ENCODE measurements at places on chromosomes 16 and 17.

DNA sequence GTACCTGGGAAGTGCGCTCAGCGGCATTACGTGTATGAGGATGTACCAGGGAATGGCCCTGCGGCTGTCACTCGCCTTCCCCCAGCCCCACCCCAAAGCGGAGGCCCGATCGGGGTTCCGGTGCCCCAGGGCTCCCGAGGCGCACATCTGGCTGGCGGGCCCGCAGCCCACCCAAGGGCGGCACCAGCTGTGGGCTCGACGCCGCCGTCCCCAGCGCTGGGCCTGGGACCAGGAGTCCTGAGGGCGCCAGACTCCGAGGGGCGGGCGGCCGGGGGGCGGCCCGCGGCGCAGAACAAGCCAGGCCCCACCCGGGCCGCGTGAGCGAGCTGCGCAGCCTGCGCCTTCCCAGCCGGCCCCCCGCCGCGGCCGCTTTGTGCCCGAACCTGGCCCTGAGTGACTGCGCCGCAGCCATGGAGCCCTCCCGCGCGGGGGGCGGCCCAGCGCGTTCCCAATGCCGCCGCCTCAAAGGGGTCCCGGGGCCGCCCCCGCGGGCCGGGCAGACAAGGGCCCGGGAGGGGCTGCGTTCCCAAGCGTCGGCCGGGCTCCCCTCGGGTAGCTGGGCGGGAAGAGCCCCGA lies 17.4 kb downstream of the ZNF423 start:
- DNase-seq = peak; percentile 46

GRCh38 chr16:84247331-84247730 lies 7.5 kb upstream of the KCNG4 start:
- DNase-seq = no peak

DNA sequence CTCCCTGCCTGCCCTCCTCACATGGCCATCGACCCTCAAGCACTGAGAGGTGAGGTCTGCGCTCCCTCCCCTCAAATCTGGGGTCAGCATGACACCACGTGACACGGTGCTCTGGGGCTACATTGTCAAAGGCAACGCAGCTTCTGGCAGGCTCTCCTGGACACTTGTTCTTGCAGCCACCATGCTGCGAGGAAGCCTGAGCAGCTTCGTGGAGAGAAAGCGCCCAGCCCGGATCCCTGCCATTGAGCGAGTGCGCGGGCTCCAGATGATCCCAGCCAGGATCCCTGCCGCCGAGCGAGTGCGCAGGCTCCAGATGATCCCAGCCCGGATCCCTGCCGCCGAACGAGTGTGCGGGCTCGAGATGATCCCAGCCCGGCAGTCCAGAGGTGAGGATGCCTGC lies 70.9 kb upstream of the METRNL start:
- no peak for DNase-seq

GRCh38 chr17:45398800-45399199 lies 33.9 kb downstream of the ARHGAP27 start:
- DNase-seq = no peak

DNA sequence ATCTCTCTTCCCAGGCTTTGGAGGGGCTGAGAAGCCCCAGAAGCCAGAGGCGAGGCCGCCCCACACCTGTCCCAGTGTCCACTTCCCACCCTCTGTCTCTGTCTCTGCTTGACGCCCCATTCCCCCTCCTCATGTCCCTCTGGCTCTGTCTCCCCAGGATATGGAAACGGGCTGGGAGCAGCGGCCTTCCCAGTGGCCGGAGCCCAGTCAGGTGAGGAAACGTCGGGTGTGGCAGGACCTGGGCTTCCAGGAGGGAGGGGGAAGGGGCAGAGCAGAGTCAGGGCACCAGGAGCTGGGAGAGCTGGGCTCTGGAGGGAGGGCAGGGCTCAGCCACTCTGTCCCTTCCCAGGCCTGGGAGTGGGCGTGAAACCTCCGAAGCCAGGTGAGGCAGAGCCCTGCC lies 10.6 kb upstream of the PKMYT1 start:
- no peak for DNase-seq

DNA sequence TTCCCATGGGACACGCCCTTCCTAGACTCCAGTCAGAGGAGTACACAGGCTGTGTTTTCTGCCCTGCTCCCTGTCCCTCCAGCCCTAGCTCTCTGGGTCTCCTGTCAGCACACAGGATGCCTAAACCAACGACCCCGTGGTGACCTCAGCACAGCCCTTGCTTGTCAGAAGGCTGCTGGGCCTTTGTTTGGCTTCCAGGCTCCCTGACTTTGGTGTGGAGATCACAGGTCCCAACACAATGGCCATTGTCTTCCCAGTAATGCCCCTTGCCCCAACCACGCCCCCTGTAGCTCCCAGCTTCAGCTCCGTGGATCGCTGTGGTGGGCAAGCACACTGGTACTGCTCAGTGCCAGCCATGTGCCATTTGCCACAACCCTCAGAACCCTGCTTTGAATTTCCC lies 15.0 kb downstream of the HNF1B start:
- DNase-seq = no peak

- no peak for DNase-seq
Measured at GRCh38 chr16:26071101-26071866, 379.5 kb downstream of the HS3ST4 start.

DNA sequence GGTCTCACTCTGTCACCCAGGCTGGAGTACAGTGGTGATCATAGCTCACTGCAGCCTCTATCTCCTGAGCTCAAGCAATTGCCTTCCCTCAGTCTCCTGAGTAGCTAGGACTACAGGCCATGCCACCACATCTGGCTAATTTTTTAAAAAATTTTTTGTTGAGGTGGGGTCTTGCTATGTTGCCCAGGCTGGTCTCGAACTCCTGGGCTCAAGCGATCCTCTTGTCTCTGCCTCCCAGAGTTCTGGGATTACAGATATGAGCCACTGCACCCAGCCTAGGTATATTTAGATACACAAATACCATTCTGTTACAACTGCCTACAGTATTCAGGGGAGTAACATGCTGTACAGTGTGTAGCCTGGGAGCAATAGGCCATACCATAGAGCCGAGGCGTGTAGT lies 14.3 kb downstream of the POLR3E start:
- DNase-seq = no peak

DNA sequence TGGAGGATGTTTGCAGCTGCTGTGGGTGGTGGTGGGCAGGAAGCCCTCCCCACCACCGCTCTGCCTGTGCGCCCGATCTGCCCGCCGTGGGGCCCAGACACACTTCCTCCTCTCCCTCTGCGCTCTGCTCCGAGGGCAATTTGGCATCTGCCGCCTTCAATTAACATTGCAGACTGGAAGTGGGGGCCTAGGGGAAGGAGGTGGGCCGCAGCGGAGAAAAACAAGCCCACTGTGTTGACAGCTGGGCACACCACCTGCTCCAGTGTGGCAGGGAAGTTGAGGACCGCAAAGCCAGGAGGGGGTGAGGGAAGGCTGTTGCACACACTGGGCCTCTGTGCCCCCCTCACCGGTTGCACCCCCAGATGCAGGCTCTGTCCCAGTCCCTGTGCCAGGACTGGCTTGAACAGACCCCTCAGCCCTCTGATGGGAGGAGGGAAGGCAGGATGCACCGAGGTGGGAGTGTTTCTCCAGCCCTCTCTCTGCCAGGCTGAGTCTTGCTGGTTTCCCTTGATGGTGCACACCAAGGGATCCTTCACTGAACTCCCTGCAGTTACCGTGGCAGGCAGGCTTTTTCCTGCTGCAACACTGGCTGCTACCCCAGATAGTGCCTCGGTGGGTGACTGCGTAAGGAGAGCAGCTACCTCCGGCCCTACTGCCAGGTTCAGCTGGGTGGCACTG lies 72.8 kb upstream of the MED9 start:
- DNase-seq = no peak

DNA sequence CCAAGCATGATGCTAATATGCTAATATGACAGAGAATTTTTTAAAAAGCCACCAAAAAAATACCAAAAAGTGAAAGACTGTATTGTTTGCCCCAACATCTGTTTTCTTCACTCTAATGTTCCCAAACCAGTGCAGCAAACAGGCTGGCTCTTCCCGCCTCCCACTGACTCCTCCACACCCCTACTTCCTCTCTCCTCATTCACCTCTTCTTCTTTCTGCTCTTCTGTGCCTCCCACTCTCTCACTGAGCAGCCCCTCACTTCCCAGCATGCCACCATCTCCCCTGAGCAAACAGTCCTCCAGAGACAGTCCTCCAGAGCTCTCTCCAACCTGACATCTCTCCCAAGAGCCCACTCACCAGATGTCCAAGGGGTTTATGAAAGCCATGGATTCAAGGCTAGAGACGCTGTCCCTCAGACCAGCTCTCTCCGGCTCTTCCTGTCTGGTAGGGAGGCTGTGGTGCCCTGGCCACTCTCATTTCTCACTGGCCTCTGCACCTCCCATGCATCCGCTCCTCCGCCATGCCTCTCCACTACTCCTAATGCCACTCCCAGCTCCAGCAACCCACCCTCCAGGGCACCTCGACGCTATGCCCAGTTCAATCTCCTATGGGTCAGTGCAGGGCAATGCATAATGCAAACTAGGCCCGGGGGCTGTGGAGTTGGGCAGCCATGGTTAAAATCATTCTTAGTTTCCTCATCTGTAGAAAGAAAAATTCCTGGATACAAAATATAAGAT lies 52.9 kb downstream of the ANKRD11 start:
- no peak for DNase-seq

- DNase-seq = peak; percentile 69
Measured at GRCh38 chr17:19248928-19249574, 11.9 kb downstream of the EPN2 start.

- peak; percentile 47 for DNase-seq
Measured at GRCh38 chr16:87780385-87780989, 14.7 kb upstream of the KLHDC4 start.

GRCh38 chr16:71629278-71630016 lies 3.5 kb downstream of the MARVELD3 start:
- no peak for DNase-seq

DNA sequence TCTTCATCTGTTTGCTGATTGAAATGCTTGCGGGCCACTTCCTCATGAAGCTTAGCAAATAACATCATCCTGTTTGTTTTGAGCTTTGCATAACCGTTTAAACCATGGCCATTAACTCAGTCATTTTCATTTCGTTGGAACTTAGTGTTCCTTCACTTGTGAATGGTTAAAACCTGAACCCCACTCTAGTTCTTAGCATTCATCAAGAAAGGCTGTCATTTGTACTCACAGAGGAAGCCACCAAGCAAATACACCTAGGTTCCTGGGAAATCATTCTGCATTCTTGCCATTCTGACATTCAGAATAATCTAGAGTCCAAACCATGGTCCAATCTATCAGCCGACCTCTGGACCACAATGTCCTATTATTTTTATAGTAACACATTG lies 8.4 kb upstream of the TAT start:
- DNase-seq = no peak

DNA sequence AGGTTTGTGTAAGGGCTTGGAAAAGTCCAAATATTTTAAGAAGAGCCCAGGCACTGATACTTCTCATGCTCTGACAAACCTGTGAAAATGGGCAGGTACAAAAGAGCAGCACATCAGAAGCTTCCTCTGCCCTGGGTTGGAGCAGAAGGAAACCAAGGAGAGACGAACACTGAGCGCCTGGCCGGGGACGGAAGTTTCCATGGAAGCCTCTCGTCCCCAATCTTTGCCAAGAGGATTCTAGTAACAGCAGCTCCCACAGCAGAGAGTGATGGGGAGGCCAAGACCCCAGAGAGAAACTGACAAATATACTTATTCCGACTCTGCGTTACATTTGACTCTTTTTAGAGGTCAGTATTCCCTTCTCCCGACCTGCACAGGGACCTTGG lies 268.5 kb downstream of the C16orf95 start:
- DNase-seq = no peak

DNA sequence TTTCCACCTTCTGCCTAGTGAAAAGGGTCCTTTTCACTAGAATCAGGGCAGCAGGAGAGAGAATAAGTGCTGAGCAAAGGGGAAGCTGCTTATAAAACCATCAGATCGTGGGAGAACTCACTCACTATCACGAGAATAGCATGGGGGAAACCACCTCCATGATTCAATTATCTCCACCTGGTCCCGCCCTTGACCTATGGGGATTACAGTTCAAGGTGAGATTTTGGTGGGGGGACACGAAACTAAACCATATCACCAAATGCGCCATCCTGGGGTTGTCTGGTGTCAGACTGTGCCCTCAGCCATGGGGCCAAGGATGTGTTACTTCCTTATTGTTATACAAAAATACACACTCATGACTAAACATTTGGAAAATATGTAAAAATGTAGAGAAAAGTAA lies 10.4 kb upstream of the KATNB1 start:
- no peak for DNase-seq

DNA sequence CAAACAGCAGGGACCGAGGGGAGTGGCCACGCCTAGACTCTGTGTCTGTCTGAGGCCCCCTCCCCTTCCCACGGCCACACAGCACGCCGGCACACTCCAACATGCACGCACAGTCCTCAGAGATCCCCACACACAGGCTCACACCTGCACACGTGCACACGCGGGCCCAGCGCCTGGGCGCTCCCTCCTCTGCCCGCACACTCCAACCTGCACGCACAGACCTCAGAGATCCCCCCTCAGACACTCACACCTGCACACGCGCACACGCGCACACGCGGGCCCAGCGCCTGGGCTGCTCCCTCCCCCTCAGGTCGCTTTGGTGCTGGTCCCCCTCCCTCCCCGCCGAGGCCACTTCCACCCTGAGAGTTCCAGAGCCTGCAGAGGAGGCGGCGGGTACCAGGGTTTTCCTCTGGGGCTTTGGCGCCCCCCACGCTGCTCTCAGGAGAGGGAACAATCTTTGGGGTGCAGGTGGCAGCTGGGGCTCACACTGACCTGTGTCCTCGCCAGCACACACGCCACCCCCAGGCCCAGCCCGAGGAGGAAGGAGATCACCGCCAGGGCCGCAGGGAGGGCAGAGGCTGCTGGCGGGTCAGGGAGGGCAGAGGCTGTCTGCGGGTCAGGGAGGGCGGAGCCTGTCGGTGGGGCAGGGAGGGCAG lies 1.6 kb downstream of the CD7 start:
- no peak for DNase-seq

GRCh38 chr17:11302401-11303186 lies 61.6 kb downstream of the SHISA6 start:
- no peak for DNase-seq

- DNase-seq = no peak
Measured at GRCh38 chr17:7883781-7884386, 4.7 kb upstream of the CHD3 start.

DNA sequence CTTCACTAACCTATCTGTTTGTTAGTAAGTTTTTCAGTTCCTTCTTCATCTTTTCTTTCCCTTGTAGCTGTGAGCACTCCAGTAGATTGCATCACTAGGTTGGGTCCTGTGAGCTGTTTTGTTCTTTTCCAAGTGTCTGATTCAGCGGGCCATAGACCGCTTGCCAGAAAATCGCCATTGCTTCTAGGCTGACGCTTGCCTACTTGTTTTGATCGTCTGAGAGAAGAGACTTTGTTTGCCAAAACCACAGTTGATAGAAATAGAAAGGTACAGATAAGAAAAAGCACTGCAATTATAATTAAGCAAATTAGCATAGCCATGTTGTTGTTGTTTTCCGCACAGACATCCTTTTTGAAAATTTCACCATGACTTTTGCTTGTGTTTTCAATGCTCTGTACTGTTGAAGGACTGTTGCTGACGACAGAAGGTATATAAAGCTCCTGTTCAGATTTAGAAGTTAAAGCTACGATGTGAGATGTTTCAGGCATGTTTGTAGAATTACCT lies 3.1 kb downstream of the EVI2A start:
- DNase-seq = peak; percentile 51

All from left ventricle myocardium superior (tissue), 1 donor.